Kidney (tissue), 22 donors: ENCODE measurements at places on chromosomes 11 and 22. TPM values are rescaled to one million over a fixed set of nuclear protein-coding genes. Genes with fewer than 3 reads are reported as not detected.

Gene VWCE
- total RNA-seq = 1.2 TPM

Gene MOGAT2
- total RNA-seq = not detected

Gene CALCA
- total RNA-seq = not detected

DNA sequence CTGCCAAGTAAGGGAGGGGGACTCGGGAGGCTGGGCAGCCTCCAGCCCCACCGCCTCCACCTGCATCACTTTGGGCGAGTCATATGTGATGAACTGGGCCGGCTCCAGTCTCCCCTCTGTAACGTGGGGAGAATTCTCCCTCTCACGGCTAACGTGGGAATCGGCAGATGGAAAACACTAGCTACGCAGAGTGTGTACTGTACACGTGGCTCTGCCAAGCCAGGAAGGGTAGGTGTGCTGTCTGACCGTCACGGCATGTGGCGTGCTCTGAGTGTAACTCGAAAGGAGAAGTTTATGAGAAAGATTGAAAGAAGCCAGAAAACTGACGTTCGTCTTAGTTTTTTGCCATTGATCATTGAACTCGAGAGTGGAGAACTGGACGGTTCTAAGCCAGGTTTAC, 13.7 kb downstream of the TRMU start:
- DNase-seq = no peak
- H3K4me3 ChIP-seq = no peak overlapping the region
- peaks cover 3% of the 10 kb centered on the region for H3K36me3 ChIP-seq
- no peak overlapping the region for H3K27ac ChIP-seq
- H3K27me3 ChIP-seq = no peaks in the 10 kb centered on the region

- no peaks in the 10 kb centered on the region for H3K4me1 ChIP-seq
- no peak overlapping the region for H3K4me3 ChIP-seq
- no peaks in the 10 kb centered on the region for H3K36me3 ChIP-seq
- H3K27me3 ChIP-seq = no peaks in the 10 kb centered on the region
These were observed 78.9 kb upstream of the POU2AF2 start for GRCh38 chr11:111166598-111166997.

DNA sequence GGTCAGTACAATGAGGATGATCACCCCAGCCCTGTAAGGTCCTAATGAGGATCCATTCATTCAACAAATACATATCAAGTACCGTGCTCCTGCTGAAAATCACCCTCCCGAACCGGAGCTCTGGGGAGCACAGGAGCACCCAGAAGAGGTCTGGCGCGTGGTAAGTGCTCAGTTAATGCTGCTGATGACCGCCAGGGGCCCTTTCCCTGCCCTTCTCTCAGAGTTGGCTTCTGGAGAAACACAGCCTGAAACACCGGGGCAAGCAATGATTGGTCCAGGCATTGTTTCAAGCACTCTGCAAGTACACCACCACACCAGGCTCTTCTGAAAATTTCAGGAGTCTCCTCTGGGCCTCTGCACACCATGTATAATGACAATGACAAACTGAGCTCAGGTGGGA, 3.8 kb upstream of the CCDC86 start:
- H3K4me1 ChIP-seq = peaks cover 5% of the 10 kb centered on the region
- H3K27me3 ChIP-seq = no peaks in the 10 kb centered on the region
- H3K27ac ChIP-seq = no peak overlapping the region
- no peak overlapping the region for H3K4me3 ChIP-seq

- H3K36me3 ChIP-seq = no peaks in the 10 kb centered on the region
- no peak overlapping the region for H3K4me3 ChIP-seq
- DNase-seq = no peak
- peaks cover 40% of the 10 kb centered on the region for H3K4me1 ChIP-seq
These were observed 24.9 kb downstream of the PICALM start for GRCh38 chr11:86043765-86044503.

GRCh38 chr22:48333816-48334735, 1493.6 kb downstream of the BRD1 start:
- DNase-seq = no peak
- H3K27ac ChIP-seq = no peak overlapping the region
- no peaks in the 10 kb centered on the region for H3K27me3 ChIP-seq
- no peak overlapping the region for H3K4me3 ChIP-seq

- DNase-seq = no peak
- H3K4me1 ChIP-seq = no peaks in the 10 kb centered on the region
- no peak overlapping the region for H3K4me3 ChIP-seq
These were observed 217.0 kb downstream of the NAV2 start for GRCh38 chr11:19929655-19930054.

- no peaks in the 10 kb centered on the region for H3K4me1 ChIP-seq
- H3K36me3 ChIP-seq = no peaks in the 10 kb centered on the region
- no peak overlapping the region for H3K4me3 ChIP-seq
- no peak overlapping the region for H3K27ac ChIP-seq
- DNase-seq = no peak
- no peaks in the 10 kb centered on the region for H3K27me3 ChIP-seq
These were observed 29.4 kb upstream of the RRAS2 start for GRCh38 chr11:14388352-14388751.

GRCh38 chr11:73623686-73624085, 22.7 kb upstream of the PLEKHB1 start:
- H3K36me3 ChIP-seq = no peaks in the 10 kb centered on the region
- H3K27ac ChIP-seq = no peak overlapping the region
- DNase-seq = peak; percentile 10
- H3K4me1 ChIP-seq = peaks cover 2% of the 10 kb centered on the region

GRCh38 chr22:20175597-20175900, 24.7 kb upstream of the CCDC188 start:
- H3K27ac ChIP-seq = no peak overlapping the region
- no peaks in the 10 kb centered on the region for H3K27me3 ChIP-seq
- H3K4me1 ChIP-seq = no peaks in the 10 kb centered on the region
- DNase-seq = no peak
- H3K4me3 ChIP-seq = no peak overlapping the region

- no peak overlapping the region for H3K27ac ChIP-seq
- no peaks in the 10 kb centered on the region for H3K36me3 ChIP-seq
- no peaks in the 10 kb centered on the region for H3K4me1 ChIP-seq
- H3K27me3 ChIP-seq = no peaks in the 10 kb centered on the region
- DNase-seq = no peak
These were observed 59.4 kb downstream of the GLYATL1 start for GRCh38 chr11:58998480-58999290.

GRCh38 chr11:69587454-69588090, 53.4 kb upstream of the CCND1 start:
- H3K4me3 ChIP-seq = no peak overlapping the region
- no peaks in the 10 kb centered on the region for H3K27me3 ChIP-seq
- H3K27ac ChIP-seq = no peak overlapping the region
- no peaks in the 10 kb centered on the region for H3K4me1 ChIP-seq
- no peaks in the 10 kb centered on the region for H3K36me3 ChIP-seq
- DNase-seq = no peak
